ENCODE measurements at places on chromosomes 5 and 9.

DNA sequence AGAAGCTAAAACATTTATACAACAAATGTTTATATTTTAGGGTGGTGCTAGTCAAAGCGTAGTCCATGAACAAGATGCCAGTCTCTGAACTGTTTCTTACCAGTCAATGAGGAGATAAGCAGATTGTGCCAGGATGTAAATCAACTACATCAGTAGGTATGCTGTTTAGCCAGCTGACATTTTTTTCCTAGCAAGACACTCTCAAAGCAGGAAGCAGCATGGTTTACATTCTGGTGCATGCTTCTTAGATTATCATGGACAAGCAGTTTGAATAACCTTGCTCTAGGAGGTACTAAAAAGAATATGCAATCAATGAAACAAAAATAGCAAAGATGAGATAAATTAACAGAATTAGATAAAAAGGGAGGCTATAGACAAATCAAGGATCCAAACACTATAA lies 17.0 kb downstream of the TICAM2 start:
- DNase-seq: no peak

DNA sequence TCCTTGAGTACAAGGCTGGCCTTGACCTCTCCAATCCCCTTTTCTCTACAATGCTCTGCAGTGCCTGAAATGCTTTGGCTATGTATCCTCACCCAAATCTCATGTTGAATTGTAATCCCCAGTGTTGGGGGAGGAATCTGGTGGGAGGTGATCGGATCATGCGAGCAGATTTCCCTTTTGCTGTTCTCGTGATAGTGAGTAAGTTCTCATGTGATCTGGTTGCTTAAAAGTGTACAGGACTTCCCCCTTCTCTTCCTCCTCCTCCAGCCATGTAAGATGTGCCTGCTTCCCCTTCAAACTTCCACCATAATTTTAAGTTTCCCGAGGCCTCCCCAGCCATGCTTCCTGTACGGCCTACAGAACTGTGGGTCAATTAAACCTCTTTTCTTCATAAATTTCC lies 28.5 kb upstream of the AKNA start:
- DNase-seq: no peak

DNA sequence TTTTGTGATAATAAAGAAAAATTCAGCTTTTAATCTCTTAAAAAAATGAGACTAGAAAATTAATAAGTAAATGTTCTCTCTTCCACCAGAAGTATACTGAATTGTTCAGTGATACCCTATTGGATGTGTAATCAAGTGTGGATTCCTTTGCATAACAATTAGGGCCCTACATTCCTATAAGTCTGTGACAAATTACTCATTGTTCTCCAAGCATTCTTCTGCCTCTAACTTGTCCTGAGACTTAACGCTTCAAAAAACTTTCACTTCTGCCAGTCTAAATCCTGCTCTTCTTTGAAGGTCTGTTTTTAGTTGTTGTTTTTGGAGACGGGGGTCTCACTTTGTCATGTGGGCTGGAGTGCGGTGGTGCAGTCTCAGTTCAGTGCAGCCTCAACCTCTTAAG lies 9.2 kb upstream of the DDX46 start:
- DNase-seq: no peak

DNA sequence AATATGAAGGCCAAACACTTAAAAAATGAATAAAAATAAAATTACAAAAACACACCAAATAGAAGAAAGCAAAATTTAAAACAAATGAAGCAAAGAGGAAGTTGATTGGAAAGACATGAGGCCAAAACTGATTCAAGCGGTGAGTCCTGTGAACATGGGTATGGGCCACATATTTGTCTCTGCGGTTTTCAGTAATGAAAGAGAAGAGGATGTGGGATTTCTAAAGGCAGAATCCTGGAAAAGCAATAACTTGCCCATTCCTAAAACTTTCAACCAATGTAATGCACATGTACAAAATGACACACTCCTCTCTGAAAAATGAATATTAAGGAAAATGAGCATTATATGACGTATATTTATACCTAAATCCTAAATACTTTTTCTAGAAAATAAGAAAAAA lies 263.7 kb downstream of the SEMA5A start:
- no peak for DNase-seq

DNA sequence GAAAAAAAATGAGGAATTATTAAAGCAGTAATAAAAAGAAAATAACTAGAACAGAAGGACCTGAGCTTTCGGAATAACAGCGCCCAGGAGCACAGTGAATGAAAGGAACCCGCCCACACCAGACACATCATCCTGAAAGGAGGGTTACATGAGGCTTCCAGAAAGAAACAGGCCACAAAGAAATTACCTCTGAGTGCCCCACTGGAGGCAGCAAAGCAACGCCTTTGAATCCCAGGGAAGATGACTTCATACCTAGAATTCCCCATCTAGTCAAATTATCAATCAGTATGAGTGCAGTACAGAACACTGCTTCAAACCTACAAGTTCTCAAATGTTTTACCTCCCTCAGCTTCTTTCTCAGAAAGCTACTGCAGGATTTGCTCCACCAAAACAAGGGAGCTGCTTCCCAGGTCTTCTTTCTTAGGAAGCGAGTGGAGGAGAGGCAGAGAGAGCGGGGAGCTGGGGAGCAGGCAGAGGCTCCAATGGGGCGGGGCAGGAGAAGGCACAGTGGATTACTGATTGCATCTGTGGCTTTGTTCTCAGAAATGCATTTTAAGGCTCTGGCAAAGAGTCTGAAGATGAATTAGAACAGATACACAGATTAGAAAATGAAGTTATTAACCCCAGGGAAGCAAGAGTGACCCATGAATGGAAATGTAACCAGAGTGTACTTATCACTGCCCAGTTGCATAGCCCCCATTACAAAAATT lies 87.1 kb downstream of the SEMA4D start:
- no peak for DNase-seq

- no peak for DNase-seq
These were observed 560.8 kb upstream of the WWC1 start for GRCh38 chr5:167730656-167731055.

All from HFF-Myc (cell line).